Urinary bladder (tissue), 4 donors: ENCODE measurements at places on chromosomes 3 and 15. TPM values are rescaled to one million over a fixed set of nuclear protein-coding genes. Genes with fewer than 3 reads are reported as not detected.
A peak's percentile ranks its signal among the peaks of the same experiment; 100 is the strongest.

The CTXN2 gene
- polyA plus RNA-seq, result 0.06 TPM

The DCBLD2 gene
- 16.0 TPM for polyA plus RNA-seq

The GPR149 gene
- polyA plus RNA-seq, result not detected

The PP2D1 gene
- not detected for polyA plus RNA-seq

The ZNF80 gene
- 0.04 TPM for polyA plus RNA-seq

The CNTN4 gene
- polyA plus RNA-seq, result 7.2 TPM

The OSTN gene
- 0.06 TPM for polyA plus RNA-seq

The GPR171 gene
- 1.5 TPM for polyA plus RNA-seq

The ZBTB47 gene
- polyA plus RNA-seq, result 48.2 TPM

The SCAP gene
- polyA plus RNA-seq, result 64.4 TPM

The PEX5L gene
- polyA plus RNA-seq, result 0.03 TPM

The GOLGA8J gene
- polyA plus RNA-seq, result not detected

The GRK7 gene
- 0.05 TPM for polyA plus RNA-seq

The SERPINI2 gene
- 0.08 TPM for polyA plus RNA-seq

The TJP1 gene
- 38.7 TPM for polyA plus RNA-seq

The ZNF717 gene
- polyA plus RNA-seq, result 4.3 TPM

The VIPR1 gene
- polyA plus RNA-seq, result 6.2 TPM

The LDHAL6B gene
- not detected for polyA plus RNA-seq

The SCN11A gene
- 0.32 TPM for polyA plus RNA-seq

- DNase-seq, result no peak
These were observed 25.6 kb downstream of the GYG1 start for GRCh38 chr3:149016669-149017541.

DNA sequence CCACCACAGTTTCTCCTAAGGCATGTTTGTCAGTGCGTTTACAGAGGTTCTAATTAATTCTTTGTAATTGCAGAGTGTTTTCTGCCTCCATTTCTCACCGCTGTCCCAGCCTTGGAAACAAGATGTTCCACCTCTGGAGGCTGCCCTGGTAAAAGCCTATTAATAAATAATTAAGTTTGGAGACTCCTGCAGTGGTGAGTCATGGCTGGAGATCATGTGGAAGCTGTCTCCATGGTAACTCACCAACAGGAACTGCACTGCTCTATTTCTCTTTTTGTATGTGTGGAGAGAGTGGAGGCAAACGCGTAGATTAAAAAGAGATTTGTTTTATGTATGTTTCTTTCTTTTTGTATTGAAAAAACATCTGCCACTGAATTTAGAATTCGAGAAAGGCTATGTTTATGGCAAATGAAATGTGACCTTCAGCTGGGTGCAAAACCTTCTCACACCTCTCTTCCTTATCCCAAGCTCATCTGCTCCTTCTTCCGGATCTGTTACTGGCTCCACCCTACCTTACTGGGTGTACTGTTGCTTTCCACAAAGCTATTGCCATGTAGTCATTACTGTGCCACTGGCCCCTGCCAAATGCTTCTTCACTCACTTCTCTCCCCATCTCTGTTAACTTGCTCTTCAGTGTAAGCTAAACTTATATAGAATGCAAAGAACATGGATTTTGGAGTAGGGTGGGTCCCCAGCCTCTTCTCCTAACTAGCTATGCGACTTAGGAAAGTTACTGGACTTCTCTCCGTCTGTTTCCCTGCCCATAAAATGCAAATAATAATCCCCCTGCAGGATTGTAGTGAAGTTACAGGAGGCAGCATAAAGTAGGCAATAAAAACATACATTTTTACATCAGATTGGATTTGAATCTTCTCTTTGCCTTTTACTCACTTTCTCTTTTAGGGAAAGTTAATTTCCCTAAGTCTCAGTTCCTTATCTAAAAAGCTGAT, 778.5 kb downstream of the NTRK3 start:
- peak; percentile 80 for DNase-seq

GRCh38 chr3:10954740-10955139, 37.8 kb upstream of the SLC6A1 start:
- no peak for DNase-seq

DNA sequence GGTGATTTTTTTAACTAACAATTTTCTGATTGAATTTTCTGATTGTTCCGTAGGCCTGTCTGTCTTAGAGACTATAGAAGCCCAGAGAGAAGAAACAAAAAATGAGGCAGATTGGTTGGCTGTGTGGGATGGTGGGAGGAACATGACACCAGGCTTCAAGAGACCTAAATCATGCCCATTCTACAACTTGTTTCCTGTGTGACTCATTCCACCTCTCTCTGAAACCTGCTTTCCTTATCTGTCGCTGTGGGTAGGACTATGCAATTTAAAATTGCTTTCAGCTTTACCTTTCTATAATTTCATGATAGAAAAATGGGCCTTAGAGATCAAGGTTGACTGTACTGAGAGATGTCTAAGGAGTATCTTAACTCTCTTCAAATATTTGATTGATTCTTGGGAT, 44.5 kb downstream of the OXNAD1 start:
- DNase-seq, result no peak

- DNase-seq, result no peak
These were observed 447.4 kb upstream of the PROK2 start for GRCh38 chr3:72232331-72232730.

GRCh38 chr3:126490619-126491018, 14.9 kb upstream of the ZXDC start:
- DNase-seq, result no peak

- DNase-seq, result no peak
These were observed 358.2 kb downstream of the FEZF2 start for GRCh38 chr3:62015111-62015510.

DNA sequence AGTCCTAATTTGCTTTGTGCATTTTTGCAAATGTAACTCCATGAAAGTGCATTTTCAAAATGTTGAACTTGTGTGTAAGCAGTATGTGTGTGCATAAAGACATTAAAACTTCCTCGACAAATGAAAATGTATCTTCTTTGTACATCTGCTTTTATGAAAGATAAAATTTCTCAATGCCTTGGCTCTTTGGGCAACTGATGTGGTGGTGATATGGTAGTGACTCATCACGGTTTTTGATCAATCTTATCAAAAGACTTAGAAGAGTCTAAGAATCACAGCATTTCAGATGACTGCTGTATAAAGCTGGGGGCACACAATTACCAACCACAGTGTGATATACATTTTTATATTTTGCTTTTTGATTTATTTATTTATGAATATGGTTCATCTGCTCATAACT, 5.4 kb upstream of the MASP1 start:
- DNase-seq, result no peak

DNA sequence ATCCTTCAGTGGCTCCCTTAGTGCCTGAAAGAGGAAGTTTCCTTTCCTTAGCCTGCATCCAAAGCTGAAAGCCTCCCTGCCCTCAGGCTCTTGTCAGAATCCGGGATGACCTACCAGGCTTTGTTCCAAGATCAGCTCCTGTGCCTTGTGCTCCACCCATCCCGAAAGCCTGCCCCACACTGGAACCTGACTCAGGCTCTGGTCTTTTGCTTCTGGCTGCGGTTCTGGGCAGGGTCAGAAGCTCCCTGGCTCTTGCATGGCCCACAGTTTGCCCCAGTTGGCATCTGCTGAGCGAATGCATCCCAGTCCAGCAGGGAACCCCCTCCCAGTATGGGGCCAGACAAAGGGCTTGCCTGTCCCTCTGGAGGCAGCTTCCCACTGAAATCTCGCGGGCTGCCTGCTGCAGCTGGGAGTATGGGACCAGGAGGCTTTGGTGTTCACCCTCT, 25.9 kb upstream of the KIF23 start:
- DNase-seq, result no peak

DNA sequence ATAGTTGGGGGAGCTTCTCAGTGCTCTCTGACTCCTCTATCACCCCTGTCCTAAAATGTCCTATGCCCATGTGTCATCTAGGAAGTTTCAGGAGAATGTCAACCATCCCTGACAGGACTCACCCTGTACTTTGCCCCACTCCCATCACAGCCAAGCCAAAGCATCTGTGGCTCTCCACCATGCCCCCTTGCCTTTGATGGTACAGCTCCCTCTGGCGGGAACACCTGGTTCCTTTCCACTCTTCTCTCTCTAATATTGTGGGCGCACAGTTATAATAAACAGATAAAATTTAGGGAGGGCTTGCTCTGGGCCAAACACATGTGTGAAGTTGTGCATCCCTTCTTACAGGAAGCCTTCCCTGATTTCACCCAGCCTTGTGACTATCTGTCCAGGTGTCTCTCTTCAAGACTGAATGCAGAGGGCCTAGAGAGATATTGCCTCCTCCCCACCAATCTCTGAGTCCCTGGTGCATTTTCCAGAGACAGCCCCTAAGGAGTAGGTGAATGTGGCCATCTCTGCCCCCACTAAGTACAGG, 62.8 kb downstream of the ISG20 start:
- DNase-seq, result no peak

- no peak for DNase-seq
These were observed 70.4 kb downstream of the RGMA start for GRCh38 chr15:93018574-93018973.

- no peak for DNase-seq
These were observed 131.2 kb downstream of the SRGAP3 start for GRCh38 chr3:9118222-9118621.

DNA sequence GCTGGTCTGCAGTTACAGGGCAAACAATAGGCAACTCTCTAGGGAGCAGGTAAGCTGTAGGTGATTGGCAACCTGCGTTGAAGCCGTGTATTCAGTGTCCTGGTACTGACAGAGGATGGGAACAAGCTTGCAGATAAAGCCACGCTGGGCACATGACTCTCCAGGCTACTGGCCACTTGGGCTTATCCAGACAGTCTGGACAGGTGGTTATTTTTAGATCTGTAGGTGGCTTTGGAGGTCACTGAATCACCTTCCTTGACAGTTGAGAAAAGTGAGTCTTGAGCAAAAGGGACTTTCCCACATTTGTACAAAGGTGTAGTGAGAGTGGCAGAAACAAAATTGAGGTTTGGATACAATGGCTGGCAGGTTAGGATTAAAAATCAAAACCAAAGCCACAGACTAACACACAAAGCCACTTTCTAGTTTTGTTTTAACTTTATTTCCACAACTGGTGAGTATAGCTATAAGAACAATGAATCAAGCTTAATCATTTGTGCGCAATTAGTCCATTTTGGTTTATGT, 22.3 kb upstream of the IL1RAP start:
- no peak for DNase-seq

GRCh38 chr3:24287755-24288450, 206.7 kb downstream of the THRB start:
- no peak for DNase-seq

DNA sequence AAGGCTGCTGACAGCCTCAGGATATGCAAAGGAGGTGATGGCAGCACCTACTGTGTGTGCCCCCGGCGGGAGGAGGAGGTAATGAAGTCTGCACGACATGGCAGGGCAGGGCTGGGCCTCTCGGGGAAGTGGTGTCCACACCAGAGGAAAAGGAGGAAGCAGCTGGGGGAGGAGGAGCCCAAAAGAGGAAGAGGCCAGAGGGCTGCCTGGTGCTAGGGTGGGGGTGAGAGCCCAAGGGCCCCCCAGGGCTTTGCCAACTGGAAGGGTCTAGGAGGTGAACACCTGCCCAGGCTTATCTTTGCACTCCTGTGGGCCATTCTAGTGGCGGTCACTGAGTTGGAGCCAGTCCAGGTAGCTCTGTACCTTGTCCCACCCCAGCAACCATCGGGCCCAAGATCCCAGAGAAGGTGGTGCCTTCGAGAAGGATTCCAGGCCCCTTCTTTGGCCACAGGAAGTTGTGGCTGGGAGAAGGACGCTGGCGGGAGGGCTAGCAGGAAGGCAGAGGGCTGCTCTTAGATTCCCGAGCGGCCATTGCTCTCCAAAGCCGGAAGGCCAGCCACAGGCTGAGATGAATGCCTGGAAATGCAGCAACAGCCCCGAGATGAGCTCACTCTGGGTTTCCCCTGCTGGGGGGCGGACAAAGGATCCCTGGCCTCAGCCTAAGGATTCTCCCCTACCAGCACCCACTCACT, 7.0 kb downstream of the GNAI2 start:
- DNase-seq, result no peak

GRCh38 chr3:123379041-123379830, 69.7 kb downstream of the ADCY5 start:
- DNase-seq, result no peak

DNA sequence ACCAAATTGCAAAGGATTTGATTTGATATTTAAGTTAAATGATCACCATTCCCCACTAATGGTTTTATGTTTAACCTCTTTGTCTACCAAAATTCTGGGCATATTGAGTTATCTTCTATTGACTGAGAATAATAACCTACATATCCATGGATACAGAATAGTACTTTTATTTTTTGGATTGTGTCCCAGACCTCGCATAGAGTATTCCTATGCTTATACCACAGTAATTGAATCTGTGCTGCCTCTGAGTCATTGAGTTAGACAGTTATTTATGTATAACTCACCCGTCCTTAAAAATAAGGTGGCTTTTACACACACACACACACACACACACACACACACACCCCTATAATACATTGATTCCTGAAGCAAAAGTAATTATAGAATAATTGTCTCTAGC, 690.1 kb upstream of the BCHE start:
- no peak for DNase-seq

- no peak for DNase-seq
These were observed 7.3 kb downstream of the SETD5 start for GRCh38 chr3:9404680-9405079.

GRCh38 chr15:40105517-40106202, 3.0 kb downstream of the BMF start:
- DNase-seq, result no peak

DNA sequence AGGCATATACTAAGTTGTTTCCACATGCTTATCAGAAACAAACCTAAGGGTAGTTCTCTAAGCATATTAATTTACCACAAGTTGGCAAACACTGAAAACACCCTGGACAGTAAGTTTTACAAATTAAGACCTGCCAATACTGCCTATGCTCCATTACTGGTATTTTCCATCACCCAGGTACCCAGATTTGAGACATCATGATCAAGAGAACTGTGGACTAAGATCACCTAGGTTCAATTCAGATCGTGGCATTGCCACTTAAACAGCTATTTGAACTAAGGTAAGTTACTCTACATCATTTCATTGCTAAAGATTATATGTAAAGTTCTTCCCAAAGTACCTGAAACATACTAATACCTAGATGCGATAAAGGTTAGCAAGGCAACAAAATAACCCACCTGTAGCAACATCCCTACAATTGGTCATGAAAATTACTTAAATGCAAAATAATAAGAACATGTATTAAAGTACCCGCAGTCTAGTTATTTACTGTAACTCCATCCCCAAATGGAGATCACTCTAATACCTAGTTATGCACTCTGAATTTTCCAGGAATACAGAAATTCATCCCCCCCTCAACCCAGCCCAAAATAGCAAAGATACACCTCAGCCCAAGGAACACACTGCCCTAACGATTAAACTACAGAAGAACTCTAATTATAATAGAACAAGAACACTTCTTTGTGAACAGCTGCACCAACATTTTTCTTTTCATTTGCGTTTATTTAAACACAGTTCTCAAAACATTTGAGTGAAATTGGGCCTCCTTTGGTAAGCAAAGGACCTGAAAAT, 21.6 kb downstream of the TRA2B start:
- DNase-seq, result no peak
